ENCODE measurements at places on chromosomes 11 and 22. TPM values are rescaled to one million over a fixed set of nuclear protein-coding genes. Genes with fewer than 3 reads are reported as not detected.
A peak's percentile ranks its signal among the peaks of the same experiment; 100 is the strongest.

The LYVE1 gene
- total RNA-seq = 141 TPM

The CECR2 gene
- total RNA-seq = 2.4 TPM

The KIF18A gene
- 17.8 TPM for total RNA-seq

The MS4A8 gene
- 0.53 TPM for total RNA-seq

The CHCHD10 gene
- total RNA-seq = 3.6 TPM

The USH1C gene
- 0.74 TPM for total RNA-seq

The NEFH gene
- 0.90 TPM for total RNA-seq

The PRRG4 gene
- total RNA-seq = 5.1 TPM

The GRK3 gene
- total RNA-seq = 15.8 TPM

DNA sequence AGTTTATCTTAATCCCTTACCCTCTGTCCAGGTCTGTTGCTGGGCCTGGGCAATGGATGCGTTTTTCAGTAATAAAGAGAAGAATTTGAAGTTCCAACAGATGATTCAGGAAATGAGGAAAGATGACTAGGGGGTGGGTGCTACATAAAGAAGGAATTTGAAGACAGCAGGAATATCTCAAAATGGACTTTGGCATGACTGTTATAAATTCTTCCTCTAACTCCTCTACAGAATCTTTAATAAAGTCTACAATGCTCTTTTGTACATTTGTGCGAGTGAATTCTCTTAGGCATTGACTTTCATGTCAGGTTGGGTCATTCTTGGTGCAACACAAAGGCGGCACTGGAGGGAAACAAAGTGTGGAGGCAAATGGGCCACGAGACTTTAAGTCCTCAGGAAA is 35.1 kb upstream of the PRSS23 start:
- DNase-seq = no peak

DNA sequence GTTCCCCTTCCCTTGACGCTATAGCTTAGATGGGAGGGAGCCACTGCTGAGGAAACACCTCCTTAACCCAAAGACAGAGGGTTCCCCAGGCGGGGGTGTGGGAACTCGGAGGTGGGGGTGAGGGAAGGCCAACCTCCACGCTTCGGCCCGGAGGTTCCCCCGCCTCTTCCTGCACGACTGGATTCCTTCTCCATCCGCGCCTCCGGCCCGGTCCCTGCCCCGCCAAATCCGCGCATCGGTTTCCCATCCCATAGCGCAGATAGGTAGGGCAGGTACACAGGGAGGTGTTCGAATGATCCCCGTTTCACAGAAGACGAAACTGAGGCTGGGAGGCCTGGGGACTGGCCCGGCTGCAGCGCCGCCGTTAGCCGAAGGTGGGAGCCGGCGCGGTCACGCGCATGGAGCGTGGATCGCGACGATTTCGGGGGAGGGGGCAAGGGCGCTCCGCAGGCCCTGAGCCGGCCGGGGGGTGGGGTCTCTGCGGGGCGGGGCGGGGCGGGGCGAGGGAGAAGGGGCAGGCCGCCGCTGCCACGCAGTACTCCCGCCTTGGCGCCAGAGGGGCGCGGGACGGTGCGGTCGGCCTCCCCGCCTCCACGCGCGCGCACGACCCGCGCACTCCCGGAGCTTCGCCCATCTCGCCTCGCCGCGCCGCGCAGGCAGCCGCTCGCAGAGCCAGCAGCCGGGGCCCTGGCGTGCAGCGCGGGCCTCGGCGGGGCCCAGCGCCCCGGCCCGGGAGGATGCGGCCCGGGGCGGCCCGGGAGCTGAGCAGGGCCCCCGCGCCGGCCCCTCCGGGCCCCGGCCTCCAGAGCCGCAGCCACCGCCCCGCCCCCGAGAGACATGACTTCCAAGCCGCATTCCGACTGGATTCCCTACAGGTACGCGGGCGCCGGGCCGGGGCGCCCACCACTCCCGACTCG is at the start of gene TUB:
TSS of gene TUB (plus strand) at position 538 of the 917 bp plus-strand sequence. CDS start at position 838, 300 bp downstream.
- DNase-seq = no peak

GRCh38 chr11:120267319-120267718 is 27.4 kb downstream of the POU2F3 start:
- DNase-seq = no peak

- DNase-seq = no peak
Measured at GRCh38 chr11:91979775-91980174, 244.8 kb upstream of the FAT3 start.

GRCh38 chr11:71221821-71222220 is 30.6 kb downstream of the SHANK2 start:
- no peak for DNase-seq

GRCh38 chr22:21766691-21767462 is 31.3 kb upstream of the YPEL1 start:
- no peak for DNase-seq

- no peak for DNase-seq
Measured at GRCh38 chr11:116412118-116412889, 360.5 kb downstream of the BUD13 start.

DNA sequence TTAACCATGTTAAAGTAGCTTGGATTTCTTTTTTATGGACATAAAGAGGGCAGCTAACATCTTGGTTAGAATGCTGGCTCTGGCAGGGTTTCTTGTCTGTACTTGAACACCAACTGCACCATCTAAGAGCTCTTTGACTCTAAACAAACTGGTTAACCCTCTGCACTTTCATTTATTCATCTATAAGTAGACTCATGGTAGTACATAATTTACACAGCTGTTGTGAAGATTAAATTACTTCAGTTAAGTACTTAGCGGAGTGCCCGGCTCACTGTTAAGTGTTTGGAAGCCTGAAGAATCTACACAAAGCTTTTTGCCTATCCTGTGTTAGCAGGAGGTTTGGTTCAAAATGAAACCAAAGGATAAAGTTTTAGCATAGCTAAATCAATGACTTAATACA is 846.2 kb upstream of the API5 start:
- DNase-seq = no peak

GRCh38 chr11:70756756-70757155 is 358.4 kb downstream of the CTTN start:
- no peak for DNase-seq

- DNase-seq = no peak
Measured at GRCh38 chr22:21000987-21001600, 824 bp downstream of the THAP7 start.

DNA sequence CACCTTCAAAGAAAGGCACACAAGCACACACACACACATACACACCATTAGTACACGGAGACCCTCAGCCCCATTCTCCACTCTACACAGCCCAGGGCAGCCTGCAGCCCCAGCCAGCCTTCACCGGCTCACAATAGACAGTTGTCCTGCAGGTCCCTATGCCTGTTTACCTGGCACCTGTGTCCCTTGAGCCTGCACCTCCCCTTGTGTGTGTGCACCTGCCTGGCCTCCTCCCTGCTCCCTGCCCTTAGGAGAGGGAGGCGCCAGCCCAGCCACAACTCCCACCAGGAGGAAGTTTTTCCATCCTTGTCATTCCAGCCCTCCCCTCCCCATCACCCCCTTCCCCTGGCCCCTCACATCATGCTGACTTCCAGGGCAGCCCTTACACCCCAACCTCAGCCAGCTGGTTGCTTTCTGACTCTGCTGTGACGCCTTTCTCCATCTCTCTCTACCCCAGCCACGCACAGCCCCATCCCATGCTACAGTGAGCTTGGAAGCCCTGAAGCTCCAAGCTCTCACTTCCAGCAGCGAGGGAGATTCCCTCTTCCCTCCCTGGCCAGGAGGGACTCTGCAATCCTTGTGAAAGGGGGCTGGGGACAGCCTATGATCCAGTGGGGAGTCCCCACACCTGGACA is 4.4 kb downstream of the AHNAK start:
- DNase-seq = no peak

DNA sequence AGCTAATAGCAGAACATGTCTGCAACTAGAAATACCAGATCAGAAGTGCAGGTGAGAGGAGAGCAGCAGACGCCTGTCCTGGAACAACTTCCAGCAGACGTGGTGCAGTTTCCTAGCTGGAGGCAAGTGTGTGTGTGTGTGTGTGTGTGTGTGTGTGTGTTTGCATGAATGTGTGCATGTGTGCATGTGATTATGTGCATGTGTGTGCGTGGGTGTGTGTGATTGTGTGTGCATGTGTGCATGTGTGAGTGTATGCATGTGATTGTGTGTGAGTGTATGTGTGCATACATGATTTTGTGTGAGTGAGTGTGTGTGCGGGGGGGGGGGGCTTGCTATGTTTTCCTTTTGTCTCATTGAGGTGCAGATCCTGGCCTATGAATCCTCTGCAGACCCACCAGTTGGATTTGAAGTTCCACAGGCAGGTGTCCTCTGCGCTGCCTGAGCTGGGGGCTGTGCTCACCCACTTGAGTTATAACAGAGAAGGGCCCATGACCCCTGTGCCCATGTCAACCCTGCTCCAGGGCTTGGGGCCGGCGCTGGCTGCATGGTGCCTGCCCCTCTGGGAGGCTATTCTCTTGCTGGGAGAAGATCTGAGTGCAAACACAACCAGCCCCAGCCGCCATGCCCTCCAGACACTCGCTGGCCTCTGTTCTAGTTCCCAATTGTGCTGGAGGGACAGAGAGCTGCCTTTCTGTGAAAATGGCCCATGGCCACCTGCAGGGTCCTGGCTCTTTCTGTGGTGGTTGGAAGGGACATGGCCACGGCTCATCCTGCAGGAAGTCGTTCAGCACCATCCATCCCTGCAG is 821.3 kb downstream of the BRD1 start:
- DNase-seq = no peak

DNA sequence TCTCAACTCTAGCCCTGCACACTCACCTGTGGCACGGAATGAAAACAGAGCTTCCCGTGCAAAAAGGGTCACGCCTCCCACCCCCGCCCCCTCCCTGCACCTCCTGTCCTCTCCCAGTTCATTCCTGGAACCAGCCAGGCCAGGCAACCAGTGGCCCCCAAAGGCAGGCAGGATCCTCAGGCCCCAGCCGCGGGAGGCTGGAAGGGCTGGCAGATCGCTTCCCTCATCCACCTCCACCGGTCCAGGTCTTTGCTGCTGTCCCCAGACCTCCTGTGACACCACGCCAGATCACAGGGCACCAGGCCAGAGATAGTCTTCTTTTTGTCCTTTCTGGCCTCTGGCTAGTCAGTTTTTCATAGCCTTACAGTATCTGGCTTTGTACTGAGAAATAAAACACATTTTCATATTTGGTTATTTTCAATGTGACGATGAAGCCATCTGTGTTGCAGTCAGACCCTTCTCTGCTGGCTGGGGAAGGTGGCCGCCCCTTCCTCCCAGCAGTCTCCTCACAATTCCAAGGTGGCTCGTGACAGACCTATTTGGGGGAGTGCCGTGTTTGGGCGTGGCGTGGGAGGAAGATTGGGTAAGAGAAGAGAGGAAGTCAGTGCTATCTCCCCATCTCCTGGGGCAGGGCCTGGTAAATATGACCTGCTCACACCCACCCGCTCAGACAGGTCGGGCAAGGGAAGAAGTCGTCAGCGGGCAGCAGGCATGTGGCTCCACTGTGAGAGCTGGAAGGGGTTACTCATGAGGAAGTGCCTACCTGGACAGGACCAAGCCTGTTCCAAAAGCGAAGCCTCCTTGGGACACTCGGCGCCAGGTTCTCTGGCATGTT is 9.1 kb downstream of the SSH3 start:
- DNase-seq = peak; percentile 80

GRCh38 chr22:41900652-41901312 is 14.1 kb downstream of the SHISA8 start:
- no peak for DNase-seq

DNA sequence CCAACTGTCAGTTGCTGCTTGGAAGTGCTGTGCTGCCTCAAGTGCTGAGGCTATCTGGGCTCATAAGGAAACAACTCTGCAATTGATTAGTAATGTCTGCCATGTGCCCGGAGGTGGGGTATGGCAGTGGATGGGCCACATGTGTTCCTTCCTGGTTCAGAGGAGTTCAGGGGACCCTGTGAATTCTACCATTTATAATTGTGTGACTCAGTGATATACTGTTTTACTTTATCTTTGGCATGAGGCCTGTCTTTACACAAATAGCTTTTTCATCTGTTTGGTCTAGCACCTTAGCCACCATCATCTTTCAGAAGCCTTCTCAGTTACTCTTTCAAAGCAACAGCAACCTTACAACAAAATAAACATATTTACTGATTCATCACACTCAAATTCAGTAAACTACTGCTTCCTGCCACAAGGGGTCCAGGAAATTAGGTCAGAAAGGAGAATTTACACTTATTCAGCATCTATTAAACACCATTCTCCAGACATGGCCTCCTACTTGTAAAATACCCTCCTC is 20.9 kb downstream of the DKK3 start:
- DNase-seq = no peak

DNA sequence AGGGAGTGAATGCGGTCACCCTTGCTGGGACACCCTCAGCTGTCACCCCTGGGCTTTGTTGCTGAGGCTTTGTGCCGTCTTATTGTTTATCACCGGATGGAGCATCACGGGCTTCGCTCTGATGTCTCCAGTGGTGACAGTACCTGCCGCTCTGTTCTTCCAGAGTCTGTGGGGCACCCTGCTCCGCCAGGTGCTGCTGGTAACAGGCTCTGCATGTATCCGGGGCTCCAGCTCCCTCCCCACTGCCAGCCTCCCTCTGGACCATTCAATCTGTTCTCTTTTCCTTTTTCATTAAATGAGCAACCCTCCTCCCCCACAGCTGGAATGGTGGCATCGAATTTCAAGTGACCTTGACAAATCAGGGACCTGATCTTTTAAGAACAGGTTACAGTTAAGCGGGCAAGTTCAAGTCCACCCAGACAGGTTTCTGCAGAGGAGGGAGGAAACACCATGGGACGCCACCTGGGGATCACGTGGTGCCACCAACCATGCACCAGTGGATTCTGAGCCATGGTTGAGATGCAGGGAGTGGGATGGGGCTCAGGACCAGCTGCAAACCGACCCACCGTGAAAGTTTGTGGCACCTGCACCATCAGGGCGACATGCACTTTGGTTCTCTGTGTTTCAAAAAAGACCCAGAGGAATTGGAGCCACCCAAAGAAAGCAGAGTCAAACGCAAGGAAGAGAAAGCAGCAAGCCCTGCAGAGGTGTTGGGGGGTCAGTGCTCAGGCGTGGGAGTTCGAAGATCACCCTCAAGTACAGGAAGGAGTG is 89.3 kb downstream of the BCR start:
- DNase-seq = no peak

DNA sequence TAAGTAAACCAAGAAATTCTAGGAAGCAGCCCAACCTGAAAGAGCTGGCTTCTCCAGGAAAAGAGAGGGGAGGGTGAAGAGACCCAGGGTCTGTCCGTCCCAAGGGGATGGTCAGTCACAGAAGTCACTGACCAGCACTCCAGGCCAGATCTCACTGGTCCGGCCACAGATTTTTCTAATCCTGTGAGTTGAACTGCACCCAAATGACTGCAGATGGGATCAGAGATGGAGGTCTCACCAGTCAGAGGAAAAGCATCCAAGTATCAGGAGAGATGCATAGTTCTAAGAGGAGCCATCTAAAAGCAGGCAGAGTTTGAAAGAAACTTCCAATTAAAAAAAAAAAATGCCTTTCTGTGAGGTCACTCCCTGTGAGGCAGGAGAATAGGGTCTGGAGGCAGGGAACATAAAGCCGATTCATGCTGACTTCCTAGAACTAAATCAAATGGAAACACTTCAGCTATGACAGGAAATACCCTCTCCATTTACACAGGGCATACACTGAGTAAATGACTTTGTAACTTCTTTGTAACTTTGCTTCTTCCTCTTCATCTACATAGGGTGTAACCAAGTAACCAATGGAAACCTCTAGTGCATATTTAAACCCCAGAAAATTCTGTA is 144.5 kb downstream of the CCDC34 start:
- no peak for DNase-seq

- DNase-seq = no peak
Measured at GRCh38 chr22:16801088-16801487, 24.1 kb downstream of the XKR3 start.

GRCh38 chr11:30172883-30173311 is 57.9 kb upstream of the FSHB start:
- DNase-seq = peak; percentile 28
